ENCODE measurements at places on chromosomes 2 and 18.

GRCh38 chr2:197207598-197207997 lies 103.0 kb downstream of the ANKRD44 start:
- DNase-seq = no peak

GRCh38 chr2:7523481-7524120 lies 606.4 kb downstream of the RNF144A start:
- no peak for DNase-seq

DNA sequence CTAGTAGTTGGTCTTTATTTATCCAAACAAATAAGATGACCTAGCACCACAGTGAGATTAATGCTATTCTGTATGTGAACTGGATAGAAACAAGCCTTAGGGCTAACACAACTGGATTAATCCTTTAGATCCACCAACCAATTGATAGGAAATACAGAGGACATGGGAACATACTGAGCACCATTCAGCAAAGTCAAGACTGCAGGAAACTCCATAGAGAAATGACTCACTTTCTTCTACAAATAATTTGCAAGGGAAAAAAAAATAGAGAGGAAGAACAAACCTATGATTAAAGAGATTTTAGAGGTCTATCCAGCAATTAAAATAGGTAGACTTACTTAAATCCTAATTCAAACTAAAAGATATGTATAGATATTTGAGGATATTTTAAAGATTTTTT lies 23.9 kb downstream of the WDFY1 start:
- no peak for DNase-seq

GRCh38 chr2:28577791-28578680 lies 82.2 kb downstream of the PLB1 start:
- no peak for DNase-seq

- DNase-seq = no peak
Observed at GRCh38 chr2:222637067-222637466, 18.8 kb downstream of the FARSB start.

DNA sequence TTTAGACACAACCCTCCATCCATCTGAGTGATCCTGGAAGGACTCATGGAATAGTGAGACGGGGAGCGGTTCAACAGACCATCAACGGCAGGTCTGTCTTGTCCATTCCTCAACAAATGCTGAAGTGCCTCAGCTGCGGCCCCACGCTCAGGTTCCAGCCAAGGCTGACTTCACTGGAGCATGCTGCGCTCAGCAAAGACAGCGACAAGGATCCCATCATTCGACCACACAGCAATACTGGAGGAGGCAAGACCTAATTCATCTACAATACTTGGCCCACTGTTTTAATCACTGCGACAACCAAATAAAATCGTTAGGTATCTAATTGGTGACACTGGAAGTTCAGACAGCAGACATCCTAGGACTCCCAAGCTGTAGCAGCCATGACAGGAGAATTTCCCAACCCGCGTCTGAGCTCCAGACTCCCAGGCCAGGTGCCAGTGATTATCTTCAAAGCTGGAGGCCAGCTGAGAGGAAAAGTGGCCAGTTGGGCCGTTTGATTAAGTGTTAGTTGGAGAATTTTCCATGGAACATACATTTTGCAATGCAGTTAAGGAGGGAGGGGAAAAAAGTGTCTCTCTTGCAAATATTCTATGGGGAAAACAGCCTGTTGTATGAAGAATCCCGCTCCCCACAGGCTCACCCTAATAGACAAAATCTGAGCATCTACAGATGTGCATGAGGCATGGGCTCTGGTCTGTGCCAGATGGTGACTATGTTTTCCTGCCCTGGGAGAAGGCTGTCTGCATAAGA lies 92.5 kb upstream of the SLC35G4 start:
- no peak for DNase-seq

DNA sequence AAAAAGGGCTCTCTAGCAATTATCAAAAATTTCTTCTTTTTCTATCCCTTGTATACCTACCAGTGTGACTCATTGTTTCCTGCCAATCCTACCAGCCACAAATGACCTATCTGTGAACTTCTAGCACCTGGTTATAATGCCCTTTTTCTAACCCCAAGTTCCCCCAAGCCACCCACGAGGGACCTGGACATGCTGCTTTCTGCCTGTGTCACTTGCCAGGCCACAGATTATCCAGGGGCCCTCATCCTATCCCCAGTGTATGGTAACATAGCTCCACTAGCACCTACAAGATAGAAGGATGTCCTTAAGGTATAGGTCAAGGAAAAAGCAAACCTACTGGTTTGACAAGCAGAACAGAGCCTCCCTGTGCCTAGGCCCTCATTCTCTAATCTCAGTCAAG lies 26.8 kb downstream of the AAK1 start:
- DNase-seq = no peak

DNA sequence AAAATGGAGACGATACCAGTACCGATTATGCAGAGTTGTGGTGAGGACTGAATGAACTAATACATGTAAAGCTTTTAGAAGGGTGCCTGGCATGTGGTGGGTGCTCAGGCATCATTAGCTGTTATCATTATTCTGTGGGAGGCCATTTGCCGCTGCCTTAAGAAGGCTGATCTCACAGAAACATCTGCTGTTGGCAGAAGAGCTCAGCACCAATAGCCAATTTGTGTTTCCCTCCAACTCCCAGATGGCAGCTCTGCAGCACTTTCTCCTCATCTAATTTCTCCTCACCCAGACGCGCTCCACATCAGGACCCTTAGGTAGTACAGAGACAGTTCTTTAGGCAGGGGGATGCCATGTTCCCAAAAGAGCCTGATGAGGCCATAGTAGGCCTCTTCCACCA lies 15.8 kb upstream of the CYP1B1 start:
- no peak for DNase-seq

DNA sequence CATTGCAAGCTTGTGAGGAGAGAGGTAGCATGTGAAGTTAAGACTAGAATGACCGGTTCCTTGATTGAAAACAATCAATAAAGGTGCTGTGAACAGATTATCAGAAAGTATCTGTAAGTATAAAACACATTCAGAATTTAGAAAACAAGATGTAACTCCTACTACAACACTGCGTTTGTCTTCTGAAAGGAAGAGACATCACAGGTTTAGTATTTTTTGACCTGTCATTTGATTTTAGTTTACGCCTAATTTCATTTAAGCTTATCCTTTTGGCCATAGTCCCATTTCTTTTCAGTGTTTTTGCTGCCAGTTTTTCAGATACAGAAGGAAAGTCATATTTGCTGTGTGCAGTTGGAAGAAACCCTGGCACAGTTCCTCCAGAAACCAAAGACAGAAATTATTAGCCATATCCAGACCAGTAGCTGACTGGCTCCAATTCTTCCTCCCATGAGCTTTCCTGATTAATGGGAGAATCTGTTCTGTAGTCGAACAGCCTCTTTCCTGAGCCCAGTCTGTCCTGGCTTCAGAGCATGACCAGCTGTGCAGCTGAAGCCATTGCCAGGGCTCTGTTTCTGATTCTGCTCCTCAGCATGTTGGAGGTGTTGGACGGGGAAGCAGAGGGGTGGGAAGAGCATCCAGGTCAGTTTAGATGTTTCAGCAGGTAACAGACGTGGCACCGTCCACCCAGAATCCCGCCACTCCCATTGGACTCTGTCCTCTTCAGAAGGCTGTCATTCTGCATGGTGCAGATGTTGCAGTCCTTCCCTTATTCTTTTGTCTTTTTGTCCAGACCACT lies 61.0 kb downstream of the CRIM1 start:
- DNase-seq = no peak

- DNase-seq = no peak
Observed at GRCh38 chr2:222955008-222955407, 94.2 kb downstream of the ACSL3 start.

- DNase-seq = peak; percentile 72
Observed at GRCh38 chr2:3519255-3520205, at the start of gene ADI1. Gene ADI1, minus strand, starts transcription at chr2:3519531. Its CDS starts 44 bp downstream, at chr2:3519487.

DNA sequence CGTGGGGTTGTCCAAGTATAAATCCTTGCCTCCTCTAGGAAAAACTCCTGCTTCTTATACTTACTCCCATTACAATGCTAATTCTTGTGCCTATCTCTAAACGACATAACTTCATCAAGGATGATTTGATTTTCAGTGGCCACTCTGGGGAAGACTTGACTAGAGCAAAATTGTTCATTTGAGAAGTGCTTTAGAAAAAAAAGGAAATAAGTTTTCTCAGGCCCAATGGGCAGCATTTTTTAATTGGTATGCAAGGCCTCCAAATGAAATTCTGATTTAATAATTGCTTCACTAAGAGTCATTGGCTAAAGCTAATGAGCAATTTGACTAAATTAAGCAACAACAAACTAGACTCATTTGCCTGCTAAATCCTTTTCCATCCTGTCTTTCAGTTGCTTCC lies 496.1 kb downstream of the TSN start:
- no peak for DNase-seq

DNA sequence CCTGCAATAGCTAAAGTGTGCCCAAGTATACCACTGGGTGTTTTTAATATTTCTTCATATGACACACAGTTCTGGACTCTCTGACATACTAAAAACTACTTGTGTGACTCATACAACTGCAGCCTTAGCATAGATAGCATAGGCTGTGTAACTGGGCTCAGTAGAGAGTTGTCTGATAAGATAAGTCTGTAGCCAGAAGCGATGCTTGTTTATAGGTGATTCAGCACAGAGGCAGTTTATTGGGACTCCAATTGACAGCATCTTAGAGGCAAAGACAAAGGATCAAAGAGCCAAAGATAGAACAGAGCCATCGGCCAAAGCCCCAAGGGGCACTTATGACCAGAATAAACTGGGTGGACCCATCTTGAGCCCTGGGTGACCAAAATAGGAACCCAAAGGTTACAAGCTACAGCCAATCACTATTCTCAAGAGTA lies 42.3 kb downstream of the AAK1 start:
- peak; percentile 40 for DNase-seq

- no peak for DNase-seq
Observed at GRCh38 chr2:128684523-128684922, 365.9 kb upstream of the HS6ST1 start.

GRCh38 chr2:99691926-99692325 lies 202.1 kb upstream of the REV1 start:
- no peak for DNase-seq

DNA sequence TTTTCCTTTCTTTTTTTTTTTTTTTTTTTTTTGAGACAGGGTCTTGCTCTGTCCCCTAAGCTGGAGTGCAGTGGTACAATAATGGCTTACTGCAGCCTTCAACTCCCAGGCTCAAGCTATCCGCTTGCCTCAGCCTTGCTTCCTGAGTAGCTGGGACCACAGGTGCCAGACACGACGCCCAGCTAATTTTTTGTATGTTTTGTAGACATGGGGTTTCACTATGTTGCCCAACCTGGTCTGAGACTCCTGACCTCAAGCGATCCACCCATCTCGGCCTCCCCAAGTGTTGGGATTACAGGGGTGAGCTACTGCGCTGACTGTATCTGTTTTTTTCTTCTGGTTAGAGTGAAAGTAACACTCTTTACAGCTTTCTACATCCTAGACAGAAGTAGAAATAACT lies 240.3 kb upstream of the FBXO11 start:
- DNase-seq = no peak

DNA sequence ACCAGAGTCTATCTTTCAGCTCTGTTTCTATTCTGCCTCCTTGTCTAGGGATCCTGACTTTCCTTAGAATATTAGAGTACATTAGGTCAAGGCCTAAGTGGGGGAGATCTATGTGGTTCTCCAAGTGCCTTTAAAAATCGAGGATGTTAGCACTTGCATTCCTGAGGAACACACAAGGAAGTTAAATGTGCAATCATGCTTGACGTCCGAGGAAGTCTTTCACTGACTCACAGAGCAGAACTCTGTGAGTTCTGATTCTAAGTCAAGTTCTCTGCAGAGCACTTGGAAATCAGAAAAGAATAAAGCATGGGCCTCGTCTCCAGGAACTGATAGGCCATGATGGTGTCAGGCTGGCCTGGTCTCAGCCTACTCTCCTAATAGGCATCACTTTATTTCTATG lies 17.2 kb downstream of the FHOD3 start:
- no peak for DNase-seq

DNA sequence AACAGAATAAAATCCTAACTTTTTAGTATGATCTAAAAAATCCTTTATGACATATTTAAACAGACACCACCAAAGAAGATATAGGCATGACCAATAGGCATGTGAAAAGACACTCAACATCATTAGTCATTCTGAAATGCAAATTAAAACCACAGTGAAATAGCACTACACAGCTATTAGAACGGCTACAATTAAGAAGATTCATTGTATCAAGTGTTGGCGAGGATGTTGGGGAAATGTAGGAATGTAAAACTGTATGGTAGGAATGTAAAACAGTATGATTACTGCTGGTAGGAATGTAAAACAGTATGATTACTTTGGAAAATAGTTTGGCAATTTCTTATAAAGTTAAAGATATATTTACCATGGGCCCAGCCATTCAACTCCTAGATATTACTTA lies 253.3 kb upstream of the TCF4 start:
- DNase-seq = no peak

- DNase-seq = no peak
Observed at GRCh38 chr2:241029599-241030332, 31.3 kb downstream of the SNED1 start.

DNA sequence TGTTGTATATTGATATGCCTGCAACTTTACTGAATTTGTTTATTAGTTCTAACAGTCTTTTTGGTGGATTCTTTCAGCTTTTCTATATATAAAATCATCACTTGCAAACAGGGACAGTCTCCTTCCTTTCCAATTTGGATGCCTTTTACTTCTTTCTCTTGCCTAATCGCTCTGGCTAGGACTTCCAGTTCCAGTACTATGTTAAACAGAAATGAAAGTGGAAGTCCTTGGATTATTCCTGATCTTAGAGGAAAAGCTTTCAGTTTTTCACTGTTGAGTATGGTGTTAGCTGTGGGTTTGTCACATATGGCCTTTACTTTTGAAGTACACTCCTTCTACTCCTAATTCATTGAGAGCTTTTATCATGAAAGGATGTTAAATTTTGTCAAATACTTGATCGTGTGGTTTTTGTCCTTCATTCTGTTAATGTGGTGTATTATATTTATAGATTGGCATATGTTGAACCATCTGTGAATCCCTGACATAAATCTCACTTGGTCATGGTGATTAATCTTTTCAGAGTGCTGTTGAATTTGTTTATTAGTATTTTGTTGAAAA lies 52.9 kb downstream of the REL start:
- DNase-seq = no peak

DNA sequence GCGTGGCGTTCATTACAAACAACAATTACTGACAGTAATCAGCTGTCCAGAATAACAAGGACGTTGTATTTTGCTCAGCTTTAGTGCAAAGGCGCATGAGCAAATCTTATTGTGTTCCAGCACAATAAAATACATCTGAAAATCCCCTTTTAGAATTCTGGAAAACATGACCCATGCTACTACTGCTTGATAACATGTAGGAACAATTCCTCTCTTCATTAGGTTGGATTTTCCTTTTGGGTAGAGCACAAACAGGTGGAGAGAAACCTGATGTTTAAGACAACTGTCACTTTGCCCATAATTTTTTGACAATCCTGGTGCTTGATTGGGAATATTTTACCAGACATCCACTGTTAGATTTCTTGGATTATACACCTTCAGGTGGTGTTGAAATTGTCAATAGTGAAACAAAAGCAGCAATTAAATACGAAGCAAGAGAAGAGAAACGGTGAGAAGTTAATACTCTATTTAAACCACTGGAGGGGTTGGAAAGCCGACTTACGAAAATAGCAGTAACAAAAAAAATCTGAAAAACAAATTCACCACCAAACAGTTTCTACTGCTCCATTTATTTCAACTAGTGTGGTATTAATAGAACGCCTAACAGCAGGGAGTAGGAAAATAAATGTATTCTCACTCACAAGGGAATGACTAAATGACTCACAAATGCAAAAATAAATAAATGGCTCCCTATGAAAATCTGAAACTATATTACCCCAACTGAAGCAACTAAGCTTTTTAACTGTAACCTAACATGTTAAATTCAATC lies 102.7 kb downstream of the CPO start:
- no peak for DNase-seq

Data from COLO829 (cell line).